Cortex of kidney (tissue), 1 donor: ENCODE measurements at places on chromosomes 3 and 15.

DNA sequence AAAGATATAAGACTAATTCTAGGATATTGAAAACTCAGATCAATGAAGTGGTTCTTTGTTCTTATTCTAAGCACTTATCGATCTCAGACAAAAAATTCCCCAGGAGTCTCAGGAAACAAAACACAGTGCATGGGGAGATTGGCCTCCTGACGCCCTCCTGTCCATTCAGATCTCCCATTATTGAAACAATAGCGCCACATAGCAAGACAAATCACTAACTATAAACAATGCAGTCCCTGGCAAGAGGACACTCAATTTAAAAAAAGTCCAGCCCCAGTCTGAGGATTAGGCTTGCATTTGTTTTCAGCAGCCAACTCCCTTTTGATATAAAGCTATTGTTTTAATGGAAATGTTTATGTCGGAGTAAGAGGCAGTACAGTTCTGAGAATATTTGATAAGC lies 528.2 kb downstream of the GABRG3 start:
- DNase-seq, result no peak

DNA sequence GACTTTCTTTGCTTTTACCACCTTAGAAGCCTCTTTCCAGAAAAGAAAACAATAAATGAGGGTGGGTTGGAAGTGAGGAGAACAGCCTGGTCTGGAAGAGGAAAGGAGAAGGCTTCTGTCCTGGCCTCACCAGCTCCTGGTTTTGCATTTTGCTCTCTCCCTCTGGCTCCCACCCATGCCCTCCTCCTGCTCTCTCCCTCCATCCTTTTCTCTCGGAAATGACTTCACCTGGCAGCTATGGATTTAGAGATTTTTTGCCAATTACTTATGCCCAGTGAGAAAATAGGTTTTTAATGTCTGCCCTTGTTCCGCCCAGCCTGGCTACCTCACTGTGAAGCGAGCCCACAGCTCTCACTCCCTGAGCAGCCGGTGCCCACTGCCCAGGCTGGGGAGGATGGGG lies 77.9 kb upstream of the NTRK3 start:
- DNase-seq, result no peak

DNA sequence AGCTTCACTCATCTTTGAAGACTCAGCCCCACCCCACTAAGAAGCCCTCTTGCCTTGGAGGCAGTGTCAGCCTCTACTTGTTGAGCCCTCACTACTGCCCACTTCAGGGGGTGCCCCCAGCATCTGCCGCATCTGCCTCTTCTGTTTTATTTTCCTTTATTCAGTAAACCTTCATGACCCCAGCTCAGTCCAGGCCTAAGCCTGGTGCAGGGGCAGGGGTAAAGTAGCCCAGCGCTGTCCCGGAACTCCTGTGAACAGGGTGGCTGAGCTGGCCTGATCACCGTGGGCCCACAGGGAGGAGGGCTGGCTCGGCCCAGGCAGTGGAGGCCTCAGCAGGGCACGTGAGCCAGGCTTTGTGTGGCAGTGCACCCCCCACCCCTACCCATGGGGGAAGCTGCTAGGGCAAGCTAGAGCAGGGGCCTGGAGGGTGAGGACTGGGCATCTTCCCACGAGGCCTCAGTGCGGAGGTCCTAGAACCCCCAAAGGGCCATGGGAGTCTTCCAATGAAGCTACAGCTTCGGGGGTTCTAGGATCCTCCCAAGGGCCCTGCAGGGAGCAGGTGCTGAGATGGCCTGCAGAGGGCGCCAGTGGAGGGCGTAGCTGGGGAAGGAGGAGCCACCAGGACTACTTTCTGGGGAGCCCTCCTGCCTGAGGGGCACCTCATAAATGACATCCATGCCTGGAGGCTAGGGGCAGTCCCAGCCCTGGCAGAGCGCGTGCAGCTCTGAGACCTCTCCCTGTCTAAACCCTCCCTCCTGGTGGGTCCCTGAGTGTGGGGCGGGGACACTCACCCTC lies 36.0 kb downstream of the TSPAN3 start:
- DNase-seq, result no peak

DNA sequence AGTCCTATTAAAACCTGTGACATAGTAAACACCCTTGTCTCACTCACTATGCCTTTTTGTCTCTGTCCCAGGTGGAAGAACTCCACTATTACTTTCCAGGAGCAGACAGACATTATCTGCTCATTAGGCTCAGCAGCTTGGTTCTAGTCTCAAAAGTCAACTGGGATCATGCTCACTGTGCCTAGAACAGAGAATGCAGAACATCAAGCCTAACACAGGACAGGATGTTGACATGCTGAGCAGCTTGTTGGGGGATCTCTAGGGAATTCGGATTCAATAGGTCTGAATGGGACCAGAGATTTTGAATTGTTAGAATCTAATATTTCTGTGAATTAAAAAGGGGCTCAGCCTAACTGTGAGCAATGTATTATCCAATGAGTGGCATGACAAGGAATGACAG lies 6.4 kb downstream of the MB21D2 start:
- no peak for DNase-seq

DNA sequence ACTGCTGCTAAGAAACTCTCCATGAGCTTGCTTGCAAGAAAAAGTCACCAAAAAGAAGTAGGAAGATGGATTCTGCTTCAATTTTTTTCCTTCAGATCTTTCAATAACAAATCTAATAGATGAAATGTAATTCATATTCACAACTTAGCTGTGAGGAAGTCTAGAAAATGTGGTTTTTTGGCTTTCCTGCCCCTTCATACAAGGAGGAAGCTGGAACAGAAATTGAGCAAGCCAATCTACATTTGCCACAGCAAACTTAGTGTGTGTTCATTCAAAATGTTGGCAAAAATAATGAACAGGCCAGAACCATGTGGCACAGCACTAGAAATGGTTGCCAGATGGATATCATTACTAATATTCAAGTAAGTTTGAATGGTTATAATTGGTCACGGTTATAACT lies 93.2 kb upstream of the NEDD4 start:
- no peak for DNase-seq

DNA sequence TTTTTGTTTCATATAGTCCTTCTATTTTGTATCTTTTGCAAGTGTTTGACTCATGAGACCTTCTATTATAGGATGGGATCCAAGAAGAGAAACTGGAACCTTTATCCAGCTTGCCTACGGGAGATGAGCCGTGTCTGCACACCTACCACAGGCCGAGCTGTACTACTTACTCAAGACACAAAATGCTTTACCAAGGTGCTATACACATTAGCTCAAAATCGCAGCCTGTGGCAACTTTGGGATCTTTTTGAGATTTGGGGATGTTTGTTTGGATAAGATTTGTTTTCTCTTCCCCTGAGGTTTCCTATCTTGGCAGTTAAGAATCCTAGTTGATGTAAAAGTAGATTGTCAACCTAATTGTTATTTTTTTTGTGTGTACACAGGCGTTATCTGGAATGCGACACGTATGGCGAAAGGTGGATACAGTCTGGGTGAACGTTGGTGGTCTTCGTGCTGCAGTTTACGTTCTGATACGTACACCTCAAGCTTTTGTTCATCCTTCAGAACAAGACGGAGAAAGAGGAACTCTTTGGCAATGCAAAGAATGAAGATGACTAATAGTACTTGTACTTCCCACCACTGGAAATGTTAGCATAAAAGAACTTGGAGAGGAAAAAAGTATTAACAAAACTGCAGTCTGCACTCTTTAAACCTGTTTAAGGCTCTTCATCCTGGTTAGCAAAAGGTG lies 13.1 kb upstream of the SETD5 start:
- no peak for DNase-seq

GRCh38 chr15:71294251-71294910 lies 179.1 kb downstream of the THSD4 start:
- DNase-seq, result no peak

- no peak for DNase-seq
Measured at GRCh38 chr3:161455962-161456361, 40.6 kb upstream of the OTOL1 start.

DNA sequence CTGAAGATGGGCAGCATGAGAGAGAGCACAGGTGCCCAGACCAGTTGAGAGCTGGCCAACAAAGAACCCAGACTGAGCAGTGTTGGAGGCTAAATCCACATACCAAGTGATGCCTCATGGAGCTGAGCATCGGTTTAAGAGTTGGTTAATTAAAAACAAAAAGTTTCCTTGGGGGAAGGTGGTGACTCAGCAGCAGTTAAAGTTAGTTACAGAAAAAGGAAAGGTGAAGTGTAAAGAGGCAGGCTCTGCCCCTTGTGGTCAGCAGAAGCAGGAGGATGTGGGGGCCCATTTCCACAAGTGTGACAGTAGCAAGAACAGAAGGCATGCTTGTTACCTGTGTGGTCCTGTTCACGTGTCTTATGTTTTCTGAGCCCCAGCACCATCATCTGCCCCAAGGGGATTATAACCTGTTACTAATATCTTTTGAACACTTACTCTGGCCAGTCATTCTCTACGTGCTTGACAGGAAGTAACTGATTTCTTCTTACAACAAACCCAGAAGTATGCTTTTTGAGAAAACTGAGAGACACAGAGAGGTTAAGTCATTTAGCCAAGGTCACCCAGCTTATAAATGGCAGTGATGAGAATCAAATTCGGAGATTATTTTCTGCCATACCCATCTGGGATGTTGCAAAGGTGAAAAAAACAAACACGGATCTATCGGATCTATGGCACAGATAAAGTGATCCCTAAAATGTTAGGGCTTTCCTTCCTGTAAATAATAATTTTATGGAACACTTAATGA lies 91.0 kb downstream of the EPHB1 start:
- DNase-seq, result no peak

DNA sequence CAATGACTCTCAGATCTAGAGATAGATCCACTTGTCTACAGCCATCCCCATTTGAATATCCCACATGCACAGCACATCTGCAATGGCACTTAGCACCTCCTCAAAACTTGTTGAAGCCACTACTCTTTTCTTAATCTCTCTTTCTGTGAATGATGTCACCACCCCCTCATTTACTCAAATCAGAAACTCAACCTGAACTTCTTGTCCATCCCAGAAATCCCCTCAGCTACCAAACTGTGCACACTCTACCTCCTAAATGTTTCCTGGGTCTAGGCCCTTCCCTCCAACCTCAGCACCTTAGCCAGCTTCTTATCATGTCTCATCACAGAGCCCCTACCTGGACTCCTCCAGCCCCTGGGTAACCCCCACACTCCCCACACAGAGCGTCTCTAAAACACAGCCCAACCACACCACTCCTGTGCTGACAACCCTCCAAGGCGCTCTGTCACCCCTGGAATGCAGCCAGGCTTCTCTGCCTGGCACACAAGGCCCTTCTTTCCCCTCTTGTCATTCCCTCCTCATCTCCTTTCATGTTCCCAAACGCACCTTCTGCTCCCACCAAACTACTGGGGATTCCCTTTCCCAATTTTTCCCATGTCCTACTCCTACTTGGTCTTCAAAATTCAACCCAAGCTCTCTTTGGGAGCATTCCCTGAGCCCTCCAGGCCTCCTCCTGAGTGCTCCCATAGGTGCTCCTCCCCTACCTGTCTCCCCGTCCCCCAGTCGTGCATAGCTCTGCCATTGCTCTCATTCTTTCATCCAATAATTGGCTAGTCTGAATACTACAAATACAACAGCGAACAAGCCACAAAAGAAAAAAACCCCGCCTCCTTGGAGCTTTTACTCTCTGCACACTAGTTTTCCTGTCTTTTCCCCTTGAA lies 39.8 kb upstream of the ZBTB38 start:
- DNase-seq, result no peak

- no peak for DNase-seq
Measured at GRCh38 chr3:62653796-62654195, 221.4 kb downstream of the CADPS start.

- DNase-seq, result no peak
Measured at GRCh38 chr15:98525661-98526001, 122.7 kb upstream of the IGF1R start.

GRCh38 chr15:36784098-36784670 lies 204.8 kb downstream of the CDIN1 start:
- no peak for DNase-seq

- DNase-seq, result no peak
Measured at GRCh38 chr3:115792206-115792955, 169.1 kb downstream of the GAP43 start.

DNA sequence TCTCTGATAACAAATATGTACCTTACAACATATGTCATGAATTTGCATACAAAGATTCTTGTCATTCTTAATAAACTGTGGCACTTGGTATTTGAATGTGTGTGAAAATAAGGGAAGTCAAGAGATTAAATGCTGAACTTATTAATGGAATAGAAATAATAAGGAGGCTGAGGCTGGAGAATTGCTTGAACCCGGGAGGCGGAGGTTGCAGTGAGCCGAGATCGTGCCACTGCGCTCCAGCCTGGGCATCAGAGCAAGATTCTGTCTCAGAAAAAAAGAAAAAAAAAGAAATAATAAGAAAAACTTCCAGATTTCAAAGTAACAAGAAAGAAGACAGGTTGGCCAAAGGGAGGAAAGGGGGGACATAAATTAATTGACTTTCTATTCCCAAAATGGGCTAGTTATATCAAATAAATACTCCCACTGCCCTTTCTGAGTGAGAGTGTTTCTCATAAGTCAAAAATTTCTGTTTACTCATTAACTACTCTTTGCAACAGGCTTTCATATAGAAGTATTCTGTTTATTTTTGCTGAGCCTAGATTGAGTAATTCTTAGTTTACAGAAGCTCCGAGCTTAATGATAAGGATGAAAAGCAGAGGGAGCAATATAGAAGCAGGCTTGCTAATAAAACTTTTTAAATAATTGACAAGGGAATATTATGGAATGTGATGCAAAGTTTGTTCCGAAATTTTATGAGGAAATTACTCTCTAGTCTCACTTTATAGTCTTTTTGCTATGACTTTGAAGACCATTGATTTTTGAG lies 25.6 kb downstream of the KNG1 start:
- no peak for DNase-seq

- no peak for DNase-seq
Measured at GRCh38 chr3:195441992-195442572, 738 bp downstream of the ACAP2 start.

DNA sequence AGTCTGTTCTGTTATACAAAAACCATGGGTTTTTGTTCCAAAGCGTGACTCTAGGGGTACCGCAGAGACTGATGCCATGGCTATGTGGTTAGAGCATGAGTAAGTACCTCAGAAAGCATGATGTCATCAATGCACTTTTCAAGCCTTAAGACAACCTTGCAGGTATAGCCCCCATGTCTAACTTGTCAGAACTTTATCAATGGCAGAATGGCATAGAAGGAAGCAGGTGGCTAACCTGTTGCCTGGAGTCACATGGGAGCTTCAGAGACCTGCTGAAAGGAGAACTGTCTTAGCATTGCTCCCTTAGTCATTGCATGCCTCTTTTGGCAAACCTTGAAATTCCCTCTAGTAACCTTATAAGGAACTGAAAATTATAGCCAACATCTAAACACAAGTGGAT lies 52.5 kb downstream of the EOMES start:
- DNase-seq, result no peak

- DNase-seq, result no peak
Measured at GRCh38 chr3:24101676-24102168, 156.6 kb downstream of the NR1D2 start.

DNA sequence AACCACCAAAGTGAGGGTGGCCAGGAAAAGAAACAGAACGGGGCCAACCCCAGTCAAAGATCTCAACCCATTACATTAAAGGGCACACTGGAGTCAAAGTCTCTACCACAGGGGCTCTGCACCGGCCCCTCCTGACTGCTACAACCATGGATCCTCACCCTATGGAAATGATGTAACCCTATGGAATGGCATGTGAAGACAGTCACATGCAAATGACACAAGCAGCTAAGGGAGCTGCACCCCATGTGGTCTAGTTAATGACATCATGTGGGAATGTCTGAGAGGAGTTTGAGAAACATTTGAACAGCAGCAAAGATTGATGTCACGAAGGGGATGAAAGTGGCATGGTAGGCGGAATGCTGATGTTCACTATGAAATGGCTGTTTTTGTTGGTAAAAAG lies 298.2 kb upstream of the SLCO3A1 start:
- no peak for DNase-seq
